ENCODE measurements at places on chromosomes 2 and 18.

DNA sequence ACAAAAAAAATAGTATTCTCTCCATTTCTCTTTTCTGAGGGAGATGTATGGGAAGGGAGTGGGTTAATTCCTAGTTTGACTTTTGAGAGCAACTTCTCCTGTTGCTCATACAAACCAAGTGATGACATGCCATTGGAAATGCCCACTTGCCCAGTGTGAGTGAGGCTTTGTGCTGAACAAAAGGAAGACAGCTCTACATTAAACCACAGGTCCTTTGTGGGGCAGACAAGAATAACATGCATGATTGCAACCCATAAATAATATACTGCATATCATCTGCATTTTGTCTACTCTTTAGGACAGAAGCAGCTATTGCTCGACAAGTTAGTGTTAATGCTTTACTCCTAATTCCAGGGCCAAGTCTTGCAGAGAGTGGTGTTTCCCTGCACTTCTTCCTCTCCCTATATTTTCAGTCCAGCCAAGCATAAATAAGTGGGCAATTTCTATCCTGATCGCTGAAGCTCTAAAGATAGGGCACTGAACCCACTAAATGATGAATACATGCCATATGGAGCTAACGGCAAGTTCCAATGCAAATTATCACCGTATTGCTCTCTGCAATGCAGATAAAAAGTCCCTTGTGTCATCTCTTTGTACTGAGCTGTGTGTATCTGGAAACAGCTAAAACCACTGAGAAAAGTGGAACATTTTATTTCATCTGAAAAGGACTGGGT lies 19.4 kb upstream of the EHBP1 start:
- DNase-seq, result no peak

DNA sequence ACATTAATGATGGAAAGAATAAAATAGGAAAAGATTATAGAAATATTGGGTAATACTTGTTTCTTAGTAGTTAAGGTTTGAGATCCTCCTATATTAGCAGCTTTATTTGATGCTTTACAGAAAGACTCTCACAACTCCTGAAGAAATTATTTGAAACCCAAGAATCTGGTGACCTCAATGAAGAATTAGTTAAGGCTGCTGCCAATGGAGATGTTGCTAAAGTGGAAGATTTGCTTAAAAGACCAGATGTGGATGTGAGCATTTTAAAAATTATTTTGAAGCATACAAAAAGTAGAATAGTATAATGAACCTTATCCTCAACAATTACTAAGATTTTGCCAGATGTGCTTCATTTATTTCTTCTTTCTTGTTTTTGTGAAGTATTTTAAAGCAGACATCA lies 59.1 kb downstream of the MIB1 start:
- no peak for DNase-seq

- no peak for DNase-seq
These were observed 46.8 kb upstream of the DNMT3A start for GRCh38 chr2:25388491-25388890.

GRCh38 chr2:231190531-231191197 lies 7.8 kb upstream of the ARMC9 start:
- no peak for DNase-seq

- no peak for DNase-seq
These were observed 219.0 kb downstream of the SH3BP4 start for GRCh38 chr2:235170536-235171521.

DNA sequence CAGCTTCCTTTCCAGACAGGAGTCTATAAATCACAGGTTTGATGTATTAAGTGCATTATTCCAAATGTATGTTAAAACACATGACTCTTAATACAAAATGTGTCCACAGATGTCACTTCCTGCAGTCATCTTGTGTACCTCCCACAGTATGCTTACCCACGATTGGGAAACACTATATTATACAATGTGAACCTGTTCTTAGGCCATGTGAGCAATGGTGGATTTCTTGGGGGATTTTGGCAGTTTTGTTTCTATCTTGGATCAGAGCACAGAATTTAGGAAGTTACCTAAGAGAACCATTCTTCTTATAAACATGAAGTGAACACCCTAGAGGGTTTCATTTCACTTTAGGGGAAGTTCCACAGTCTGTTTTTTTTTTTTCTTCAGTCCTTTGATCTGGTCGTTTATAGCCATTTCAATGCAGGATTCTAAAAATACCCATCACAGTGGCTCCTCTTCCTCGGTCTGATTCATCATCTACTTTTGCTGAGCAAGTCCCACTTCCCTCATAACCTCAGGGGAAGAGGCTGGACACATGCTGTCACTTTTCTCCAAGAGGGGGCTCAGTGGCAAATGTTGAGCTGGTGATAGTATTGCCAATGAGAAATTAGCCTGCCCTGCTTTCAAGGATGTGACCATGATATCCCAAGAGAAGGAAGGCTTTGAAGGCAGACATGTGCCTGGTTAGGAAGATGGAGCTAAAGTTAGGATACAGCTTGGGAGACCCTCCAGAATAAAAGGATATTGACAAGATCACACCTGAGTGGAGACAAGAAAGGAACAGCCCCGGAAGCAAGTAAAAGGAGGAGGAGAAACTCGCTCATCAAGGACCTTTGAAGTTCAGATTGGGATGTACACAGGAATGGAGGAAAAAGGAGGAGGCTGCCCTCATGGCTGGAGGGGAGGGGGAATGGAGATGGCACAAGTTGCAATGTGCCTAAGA lies 22.6 kb downstream of the PLEK start:
- no peak for DNase-seq

- DNase-seq, result no peak
These were observed at the start of gene EFEMP1 for GRCh38 chr2:55923091-55923981. Gene EFEMP1 (minus strand): TSS chr2:55923782. CDS start chr2:55922440, 1,342 bp downstream.

DNA sequence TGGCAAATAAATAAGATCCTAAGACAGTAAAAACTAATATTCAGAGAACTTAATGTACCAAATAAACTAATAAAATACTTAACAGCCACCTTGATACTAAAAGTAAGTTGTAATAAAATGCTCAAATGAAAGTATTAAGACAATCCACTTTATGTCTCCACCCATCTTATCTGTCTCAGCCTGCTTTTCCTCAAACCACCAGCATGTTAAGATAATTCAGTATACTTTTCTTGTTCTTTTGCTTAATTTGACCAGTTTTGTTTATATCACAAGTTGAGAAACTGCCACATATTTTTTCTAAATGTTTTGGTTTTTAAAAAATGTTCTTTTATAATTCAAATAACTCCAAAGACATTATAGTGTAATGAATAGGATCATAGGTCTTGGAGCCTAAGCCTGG lies 142.0 kb downstream of the MBD5 start:
- no peak for DNase-seq

DNA sequence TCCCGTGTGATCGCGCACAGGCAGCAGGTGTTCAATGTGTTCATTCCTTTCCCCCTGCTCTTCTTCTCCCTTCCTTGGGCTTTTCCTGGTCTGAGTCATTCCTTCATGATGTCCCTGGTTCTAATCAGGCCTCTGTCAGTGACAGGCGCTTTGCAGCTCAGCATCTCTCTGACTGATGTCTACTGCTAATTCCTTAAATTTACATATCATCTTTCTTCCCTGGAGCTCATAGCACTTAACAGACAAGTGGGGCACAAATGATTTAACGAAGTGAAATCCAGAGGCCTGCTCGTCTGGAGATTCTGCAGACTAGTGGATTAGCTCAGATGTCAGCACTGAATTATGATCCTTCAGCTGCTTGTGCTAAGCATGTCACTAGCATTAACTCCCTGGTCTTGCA lies 77.9 kb downstream of the NRP2 start:
- DNase-seq, result no peak
